ENCODE measurements at places on chromosomes 6 and 20.

- DNase-seq, result no peak
Measured at GRCh38 chr20:62240020-62240685, 1.8 kb downstream of the OSBPL2 start.

DNA sequence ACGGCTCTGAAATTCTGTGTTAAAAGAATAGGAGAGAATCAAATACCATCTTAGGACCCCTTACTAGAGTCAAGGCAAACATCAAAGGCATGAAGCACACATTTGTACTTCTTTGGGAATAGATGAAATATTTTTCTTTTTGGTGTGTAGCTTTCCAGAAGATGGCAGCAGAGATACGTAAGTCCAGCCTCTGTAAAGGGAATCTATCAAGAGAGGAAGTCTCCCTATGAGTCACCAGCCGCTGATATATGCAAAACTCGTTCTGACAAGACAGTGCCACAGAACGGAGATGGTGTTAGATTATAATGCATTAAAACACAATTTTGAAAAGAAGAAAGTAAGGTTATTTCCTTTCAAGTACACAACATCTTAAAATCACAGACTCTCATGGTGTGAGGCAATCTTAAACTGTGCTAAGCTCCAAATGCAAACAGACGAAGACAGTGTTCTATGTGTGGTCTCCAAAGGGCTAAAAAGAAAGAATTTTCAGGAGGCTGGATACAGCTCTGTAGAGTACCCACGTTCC lies 120.0 kb upstream of the AGPAT4 start:
- peak; percentile 90 for DNase-seq

- DNase-seq, result no peak
Measured at GRCh38 chr20:10249048-10249770, 30.6 kb downstream of the SNAP25 start.

DNA sequence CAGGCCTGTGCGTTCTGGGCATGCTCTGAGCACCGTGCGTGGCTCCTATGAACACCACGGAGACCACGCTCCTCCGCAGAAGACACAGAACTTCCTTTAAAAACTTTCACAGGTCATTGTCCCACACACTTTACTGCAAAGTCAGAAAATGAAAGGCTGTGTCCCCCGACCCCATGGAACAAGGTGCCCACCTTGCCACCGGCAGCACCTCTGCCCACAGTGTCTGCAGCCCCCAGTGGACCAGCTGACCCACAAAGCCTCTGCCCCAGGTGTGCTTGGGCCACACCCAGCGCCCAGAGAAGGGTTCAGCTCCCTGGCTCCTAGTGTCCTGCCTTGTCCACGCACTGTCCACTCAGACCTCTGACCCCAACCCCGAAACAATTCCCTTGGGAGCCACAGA lies 8.7 kb downstream of the TAF4 start:
- no peak for DNase-seq

- no peak for DNase-seq
Measured at GRCh38 chr6:54929245-54929909, 82.8 kb downstream of the FAM83B start.

DNA sequence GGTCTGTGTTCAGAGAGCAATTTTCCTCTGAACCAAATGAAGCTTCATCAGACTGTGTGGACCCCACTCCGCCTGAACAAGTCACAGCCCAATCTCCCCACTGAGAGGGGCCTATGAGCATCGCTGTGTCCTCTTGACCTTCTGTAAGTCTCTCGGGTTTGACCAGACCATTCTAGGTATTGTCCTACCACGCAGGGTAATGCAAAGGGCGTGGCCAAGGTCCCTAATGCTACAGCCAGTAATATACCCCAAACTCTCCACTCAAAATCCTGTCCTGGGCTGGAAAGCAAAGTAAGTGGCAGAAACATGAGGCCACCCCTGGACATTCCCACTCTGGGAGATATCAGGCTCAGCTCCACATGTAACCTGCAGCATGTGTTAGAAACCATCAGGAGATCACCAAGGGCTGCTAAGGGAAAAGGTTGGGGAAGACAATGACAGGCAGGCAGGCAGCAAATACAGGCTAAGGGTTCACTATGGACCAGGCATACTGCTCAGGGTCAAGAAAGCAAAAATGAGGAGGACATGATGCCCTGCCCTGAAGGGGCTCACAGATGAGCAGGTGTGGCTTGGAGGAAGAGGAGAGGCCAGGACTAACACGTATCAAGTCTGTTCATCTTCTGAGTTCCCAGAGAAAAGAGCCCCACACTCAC lies 33.4 kb downstream of the MRPL14 start:
- no peak for DNase-seq

GRCh38 chr6:78340755-78341154 lies 526.6 kb upstream of the IRAK1BP1 start:
- DNase-seq, result no peak

GRCh38 chr6:32050562-32050961 lies 12.3 kb downstream of the CYP21A2 start:
- no peak for DNase-seq

DNA sequence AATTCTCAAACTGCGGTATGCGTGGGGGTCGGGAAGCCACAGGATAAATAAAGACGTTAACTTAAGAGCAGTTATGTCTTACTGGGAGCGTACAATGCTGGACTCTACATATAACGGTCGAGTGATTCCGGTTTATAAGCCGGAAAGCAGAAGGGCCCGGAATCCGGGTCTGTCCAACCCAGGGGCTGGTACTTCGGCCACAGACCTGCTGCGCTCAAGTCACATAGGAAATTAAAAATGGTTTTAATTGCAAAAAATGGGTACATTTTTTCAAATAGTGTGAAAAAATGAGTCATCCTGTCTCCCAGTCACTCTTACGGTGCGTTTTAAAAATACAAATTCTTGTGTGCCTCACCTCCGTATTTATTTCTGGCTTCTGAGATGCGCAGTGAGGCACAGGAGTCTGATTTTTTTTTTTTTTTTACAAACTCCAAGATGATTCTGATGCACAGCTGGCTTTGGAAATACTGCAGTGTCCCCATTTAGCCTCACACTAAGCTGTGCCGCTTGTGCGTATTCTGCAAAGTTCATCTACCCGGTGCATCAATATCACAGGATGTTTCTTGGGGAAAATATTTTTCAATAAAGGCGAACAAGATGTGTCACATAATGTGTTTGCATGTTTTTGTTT lies 1.0 kb downstream of the PCIF1 start:
- no peak for DNase-seq

DNA sequence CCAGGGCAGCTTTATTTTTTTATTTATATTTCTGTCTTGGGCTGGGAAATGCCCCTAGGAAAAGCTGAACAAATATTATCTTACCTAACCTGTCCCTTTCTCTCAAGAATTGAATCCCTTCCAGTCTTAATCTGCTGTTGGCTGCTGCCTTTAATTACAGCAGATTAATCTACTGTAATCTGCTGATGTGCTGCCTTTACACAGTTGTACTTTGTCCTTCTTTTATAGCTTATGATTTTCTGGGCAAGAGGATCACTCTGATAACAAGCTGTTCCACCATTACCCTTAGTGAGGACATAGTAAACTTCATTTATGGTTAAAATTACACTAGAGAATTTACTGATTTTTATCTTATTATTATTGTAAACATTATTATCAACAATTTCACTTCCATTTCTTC lies 234.5 kb upstream of the MAN1A1 start:
- DNase-seq, result no peak

DNA sequence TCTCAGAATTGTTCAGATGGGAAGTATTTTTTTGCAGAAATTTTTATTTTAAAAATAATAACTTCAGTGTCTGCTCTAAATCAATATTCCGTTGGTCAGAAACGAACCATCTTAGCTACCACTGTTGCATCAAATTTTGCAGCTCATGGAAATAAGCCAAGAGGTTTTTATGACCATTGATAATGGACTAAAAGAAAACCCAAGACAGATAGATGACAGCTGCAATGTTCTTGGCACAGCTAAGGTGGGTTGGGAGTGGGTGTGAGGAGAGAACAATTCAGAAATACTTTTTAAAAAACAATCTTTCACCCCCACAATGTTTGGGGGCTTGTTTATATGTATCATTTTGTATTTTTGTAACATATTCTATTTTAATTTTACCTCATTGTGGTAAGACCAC lies 121.1 kb downstream of the PDE7B start:
- no peak for DNase-seq

- no peak for DNase-seq
Measured at GRCh38 chr20:3890999-3891929, 2.1 kb downstream of the PANK2 start.

GRCh38 chr6:132369526-132369925 lies 31.7 kb downstream of the MOXD1 start:
- no peak for DNase-seq

DNA sequence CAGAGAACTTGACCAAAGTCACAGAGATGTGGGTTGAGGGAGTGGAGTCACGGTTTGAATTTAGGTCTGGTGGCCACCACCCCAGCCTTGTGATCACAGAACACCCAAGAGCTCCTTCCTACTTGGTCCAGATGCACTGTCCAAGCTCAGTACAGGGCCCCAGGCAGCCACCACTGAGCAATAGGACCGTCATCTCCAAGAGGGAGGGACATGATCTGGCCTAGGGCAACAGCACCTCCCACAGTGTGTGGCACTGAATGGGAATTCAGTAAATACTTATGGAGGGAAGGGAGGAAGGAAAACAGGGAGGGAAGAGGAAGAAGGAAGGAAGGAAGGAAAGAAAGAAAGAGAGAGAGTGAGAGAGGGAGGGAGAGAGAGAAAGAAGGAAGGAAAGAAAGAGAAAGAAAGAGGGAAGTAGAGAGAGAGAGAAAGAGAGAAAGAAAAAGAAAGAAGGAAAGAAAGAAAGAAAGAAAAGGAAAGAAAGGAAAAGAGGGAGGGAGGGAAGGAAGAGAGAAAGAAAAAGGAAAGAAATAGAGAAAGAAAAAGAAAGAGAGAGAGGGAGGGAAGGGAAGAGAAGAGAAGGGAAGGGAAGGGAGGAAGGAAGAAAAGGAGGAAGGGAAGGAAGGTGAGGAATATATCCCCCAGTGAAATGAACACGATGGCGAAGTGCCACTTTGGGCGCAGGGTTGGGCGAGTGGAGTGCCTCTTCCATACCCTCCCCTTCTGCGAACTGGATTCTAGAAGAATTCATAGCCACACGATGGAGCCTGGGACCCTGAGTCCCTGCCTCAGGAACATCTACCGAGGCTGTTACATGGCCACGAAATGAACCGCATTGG lies 243.7 kb downstream of the TFAP2C start:
- DNase-seq, result no peak

GRCh38 chr20:40134176-40134575 lies 554.9 kb downstream of the MAFB start:
- no peak for DNase-seq

DNA sequence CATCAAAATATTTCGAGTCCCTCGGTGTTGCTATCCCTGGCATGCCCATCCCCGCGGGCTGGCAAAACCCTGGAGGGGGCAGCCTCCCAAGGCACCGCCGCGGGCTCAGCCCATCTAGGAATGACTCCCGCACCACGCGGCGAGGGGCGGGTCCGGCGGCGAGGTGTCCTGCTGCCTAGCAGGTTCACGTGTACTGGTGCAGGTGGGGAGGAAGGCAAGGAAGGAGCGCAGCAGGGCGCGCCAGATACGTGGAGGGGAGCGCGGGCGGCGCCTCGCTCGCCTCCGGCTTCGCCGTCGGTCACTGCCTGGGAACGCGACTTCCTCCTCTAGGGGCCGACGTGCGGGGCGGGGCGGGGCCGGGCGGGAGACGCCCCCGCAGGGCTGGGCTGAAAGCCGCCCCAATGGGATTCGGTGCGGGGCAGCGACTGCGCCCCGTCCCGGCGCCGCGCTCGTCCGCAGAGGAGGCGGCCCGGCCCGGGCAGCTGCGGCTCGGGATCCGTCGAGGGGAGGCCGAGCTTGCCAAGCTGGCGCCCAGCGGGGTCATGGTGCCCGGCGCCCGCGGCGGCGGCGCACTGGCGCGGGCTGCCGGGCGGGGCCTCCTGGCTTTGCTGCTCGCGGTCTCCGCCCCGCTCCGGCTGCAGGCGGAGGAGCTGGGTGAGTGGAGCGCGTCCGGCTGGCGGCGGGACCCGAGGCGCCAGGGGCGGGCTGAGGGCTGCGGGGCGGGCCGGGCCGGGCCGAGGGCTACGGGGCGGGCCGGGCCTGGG lies at the start of gene DCBLD1:
TSS of gene DCBLD1 (plus strand) at position 435 of the 764 bp plus-strand sequence. CDS start at position 543, 108 bp downstream.
- DNase-seq, result peak; percentile 76

DNA sequence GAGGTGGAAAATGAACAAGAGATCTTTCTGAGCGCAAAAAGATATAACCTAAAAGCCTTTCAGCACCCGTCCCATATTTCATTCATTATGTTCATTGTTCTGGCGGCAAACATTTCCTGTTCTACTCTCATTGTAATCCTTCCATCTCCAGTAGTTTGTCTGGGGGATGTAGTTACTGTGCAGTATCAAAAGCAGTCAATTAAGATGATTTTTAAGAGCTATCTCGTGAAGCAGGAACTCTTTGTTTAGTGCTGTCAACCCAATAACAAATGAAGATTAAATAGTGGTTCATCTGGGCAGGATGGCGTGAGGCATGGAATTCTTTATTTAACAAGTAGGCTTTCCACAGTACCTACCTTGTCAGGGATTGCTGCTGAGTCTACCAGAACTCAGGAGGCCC lies 876.7 kb downstream of the HACE1 start:
- DNase-seq, result no peak

DNA sequence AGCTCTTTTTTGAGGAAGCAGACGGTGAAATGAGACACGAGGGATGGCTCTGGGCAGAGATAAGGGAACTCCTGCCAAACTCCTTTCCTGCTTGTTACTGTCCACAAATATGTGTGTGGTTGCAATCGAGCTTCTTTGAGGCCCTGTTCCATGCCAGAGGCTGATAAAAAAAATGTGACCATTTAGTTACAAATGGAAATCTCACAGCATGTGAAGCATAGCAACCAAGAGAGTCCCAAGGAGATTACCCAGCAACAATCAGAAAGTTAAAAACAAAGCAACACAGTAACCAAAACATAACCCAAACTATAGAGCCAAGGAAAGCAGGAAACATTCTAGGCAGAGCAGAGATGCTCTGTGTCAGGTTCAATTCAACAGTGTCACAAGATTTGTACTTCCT lies 35.4 kb upstream of the HMGN3 start:
- DNase-seq, result no peak

DNA sequence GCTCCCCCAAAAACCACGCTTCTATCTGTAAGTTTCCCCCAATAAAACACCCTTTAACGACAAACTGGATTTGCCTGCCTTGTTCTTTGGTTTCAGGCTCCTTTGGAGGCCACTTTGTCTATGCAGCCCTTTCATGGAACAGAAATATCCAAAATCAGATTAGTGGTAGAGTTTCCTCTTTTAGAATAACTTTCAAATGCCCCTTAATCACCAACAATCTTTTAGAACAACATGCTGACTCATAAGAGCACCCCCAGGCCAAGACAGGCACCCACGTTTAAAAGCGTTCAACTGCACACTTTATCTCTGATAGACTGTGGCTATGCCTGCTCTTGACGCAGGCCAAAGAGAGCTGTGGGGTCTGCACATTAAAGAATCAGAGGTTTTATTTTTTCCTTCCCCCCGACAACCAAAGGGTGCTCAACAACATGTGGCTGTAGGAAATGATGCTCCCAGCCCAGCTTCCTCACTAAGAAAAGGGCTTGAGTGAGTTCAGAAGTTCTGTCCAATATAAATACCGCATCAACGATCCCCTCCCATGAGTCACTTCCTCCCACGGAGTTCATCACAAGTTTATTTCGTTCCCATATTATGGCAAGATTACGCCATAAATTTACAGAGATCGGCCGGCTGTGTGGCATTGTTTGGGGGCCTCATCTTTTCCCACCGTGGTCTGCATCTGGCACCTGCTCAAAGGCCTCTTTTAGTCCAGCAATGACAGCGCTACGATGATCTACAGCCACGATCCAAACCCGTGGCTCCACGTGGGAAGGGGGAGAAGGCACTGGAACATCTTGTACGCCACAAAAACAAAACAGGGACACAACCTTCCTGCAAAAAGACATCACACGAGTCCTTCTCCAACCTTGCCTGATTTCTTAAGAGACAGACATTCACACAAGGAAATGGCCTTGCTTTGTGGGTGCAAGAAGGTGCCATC lies 88.8 kb upstream of the NFATC2 start:
- DNase-seq, result peak; percentile 78
